ENCODE measurements at places on chromosomes 4 and X.

DNA sequence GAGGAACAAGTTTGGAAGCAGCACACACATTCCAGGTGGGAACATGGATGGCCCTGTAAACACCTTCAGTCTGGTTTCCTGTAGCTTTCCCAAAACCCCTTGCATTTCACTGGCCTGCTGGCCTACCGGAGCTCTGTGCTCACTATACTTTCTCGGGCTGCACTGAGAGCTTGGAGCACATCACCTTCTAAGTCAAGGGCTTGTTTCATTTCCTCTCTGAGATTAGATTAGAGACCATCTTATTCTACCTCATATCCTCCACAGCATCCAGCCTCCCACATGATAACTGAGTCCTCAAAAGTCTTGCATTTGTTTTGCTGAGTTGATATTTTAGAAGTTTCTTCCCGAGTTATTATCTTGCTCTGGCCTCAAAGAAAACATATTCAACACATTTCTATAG is 147.7 kb downstream of the RASL11B start:
- DNase-seq = no peak

DNA sequence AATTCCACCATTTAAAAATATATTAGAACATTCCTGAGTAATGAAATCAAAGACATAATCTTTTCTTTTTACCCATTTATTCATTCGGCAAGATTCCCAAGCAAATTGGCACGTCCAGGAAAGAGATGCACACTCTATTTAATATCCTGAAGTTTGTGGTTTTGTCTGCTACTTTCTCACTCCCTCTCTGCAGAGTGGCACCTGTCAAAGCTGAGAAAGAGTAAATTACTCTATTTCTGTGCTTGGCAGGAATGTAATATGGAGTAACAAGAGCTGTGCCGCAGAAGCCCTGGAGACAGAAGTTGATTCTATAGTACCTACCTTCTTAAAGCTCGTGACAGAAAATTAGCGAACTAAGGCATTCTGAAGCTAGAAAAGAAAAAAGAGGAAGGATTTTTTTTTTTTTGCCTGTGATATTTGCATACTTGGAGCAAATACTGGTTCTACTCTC is 5.5 kb downstream of the GSTCD start:
- DNase-seq = peak; percentile 49

GRCh38 chr4:64158648-64159326 is 250.5 kb downstream of the TECRL start:
- DNase-seq = peak; percentile 8

DNA sequence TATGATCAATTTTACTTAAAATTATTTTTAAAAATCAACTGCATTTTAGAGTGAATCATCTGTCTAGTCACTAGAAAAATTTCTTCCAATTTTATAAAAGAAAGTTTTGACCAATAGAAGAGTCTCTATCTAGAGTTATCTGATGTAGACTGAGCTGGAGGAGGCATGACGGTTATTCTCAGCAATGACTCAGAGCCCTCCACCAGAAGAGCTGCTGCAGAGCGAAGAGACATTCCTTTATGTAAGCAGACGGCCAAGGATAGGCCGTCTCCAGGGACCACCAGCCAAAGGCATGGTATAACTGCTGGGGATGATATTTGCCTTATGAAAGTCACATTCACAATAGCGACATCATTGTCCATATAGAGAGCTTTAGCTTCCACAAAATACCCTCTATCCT is 23.0 kb downstream of the LDB2 start:
- DNase-seq = no peak

GRCh38 chr4:6749340-6750171 is 33.0 kb upstream of the KIAA0232 start:
- DNase-seq = no peak

DNA sequence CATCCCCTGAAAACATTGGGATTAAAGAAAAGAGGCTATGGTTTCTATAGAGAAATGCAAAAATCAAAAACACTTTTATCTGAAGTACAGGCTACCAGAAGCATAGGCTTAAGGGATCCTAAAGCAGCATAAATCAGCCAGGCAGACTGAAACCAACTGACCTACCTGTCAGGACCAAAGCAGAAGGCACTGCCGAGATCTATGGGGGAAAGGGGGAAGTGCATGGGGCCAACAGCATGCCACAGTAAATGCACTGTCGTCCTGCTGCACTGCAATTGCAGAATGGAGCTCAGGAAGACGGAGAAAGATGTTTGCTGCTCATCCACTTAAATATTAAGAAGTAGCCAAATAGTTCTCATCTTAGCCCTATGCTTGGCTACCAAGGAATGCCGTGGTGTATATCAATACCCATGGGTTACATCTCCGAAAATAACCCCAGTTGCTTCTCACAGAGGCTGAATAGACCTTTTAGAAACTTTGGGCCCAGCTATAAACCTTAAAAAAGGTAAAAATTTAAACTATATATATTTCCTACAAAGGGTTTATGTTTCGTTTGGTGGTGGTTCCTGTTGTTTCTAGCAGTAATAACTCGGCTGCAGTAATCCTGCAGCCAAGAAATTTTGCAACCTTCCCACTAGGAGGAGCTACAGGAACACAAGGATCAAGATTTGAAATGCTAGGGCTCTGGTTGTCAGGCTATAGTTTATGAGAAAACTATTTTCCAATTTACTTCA is 312.2 kb upstream of the DIAPH2 start:
- DNase-seq = peak; percentile 15

DNA sequence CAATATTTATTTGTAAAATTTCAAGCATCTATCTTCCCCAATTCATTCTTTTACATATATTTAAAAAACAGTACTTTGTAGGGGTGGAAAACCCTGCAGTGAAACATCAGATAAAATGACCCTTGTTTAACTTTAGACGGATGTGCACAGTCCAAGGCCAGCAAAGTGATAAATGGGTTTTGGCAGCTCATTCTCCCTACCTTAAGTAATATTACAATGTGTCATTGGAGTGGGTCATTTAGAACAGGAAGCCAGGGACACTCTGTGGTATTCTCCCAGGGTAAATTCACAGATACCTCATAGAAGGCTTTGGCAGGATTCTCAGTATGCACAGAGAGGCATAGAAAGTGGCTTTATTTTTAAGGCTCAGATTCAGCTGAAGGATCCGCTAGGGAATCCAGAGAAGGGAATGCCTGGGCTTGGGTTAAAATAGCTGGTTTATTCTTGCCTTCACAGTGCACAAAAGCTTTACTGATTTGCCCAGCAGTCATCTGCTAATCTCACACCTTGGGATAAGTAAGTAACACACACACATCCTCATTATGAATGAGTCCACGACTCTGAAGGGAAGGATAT is 206.7 kb downstream of the RASL11B start:
- no peak for DNase-seq

GRCh38 chrX:119045884-119046283 is 26.9 kb upstream of the CT47C1 start:
- no peak for DNase-seq

GRCh38 chr4:76658231-76659102 is 223.4 kb downstream of the SHROOM3 start:
- no peak for DNase-seq

- no peak for DNase-seq
Observed at GRCh38 chr4:52889778-52890520, 27.8 kb downstream of the RASL11B start.

DNA sequence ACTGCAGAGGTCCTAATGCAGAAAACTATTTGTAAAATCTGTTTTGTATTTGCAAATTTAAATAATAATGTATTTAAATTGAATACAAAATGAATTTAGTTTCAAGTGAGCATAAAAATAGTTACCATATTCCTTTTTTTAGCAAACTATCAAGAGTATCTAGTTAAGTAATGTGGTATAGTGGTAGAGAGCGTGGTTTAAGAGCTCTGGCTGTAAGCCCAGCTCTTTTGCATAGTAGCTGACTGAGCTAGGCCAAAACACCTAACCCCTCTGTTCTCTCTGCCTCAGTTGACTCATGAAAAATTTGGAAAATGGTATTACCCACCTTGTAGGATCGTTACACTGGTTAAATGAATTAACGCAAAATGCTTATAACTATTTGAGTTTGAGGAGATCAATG is 18.1 kb upstream of the ADAD1 start:
- DNase-seq = no peak

DNA sequence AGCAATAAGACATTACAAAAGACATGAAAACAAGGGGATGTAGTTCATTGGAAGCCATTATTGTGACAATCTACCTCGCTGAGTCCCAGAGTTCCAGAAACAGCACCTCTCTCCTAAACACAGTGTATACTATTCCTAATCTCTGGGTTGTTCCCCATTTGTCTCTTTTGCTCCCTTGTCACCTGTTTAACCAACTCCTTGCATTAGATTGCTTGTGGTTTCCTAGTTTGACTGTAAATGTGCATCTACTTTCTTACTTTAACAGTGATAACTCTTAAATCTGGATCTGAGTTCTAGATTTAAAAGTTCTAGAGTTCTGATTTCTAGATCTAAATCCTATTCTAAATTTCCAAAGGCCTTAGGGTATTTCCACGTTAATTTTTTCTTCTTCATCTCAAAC is 71.6 kb upstream of the TET2 start:
- no peak for DNase-seq

- DNase-seq = no peak
Observed at GRCh38 chr4:16224264-16225166, 1.8 kb downstream of the TAPT1 start.

- peak; percentile 21 for DNase-seq
Observed at GRCh38 chr4:124631760-124632159, 80.8 kb downstream of the ANKRD50 start.

DNA sequence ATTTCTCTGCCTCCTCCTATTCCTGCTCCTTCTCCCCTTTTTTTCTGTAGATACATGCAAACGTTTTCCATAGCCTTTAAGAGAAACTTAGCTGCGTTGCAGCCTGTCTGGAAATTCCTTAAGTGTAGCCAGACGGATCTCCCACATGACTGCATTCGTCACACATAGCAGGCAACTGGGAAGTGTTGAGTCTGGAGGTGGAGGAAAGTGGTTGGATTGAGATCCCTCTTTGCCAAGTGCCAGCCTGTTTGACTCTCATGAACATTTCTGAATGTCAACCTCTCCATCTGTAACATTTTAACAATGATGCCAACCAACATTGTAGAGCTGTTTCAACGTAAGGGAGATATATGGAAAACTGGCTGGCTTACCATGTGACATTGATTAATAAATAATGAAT is 45.1 kb upstream of the FAM9A start:
- DNase-seq = no peak

GRCh38 chrX:17633546-17633945 is 103.7 kb upstream of the SCML1 start:
- DNase-seq = no peak

DNA sequence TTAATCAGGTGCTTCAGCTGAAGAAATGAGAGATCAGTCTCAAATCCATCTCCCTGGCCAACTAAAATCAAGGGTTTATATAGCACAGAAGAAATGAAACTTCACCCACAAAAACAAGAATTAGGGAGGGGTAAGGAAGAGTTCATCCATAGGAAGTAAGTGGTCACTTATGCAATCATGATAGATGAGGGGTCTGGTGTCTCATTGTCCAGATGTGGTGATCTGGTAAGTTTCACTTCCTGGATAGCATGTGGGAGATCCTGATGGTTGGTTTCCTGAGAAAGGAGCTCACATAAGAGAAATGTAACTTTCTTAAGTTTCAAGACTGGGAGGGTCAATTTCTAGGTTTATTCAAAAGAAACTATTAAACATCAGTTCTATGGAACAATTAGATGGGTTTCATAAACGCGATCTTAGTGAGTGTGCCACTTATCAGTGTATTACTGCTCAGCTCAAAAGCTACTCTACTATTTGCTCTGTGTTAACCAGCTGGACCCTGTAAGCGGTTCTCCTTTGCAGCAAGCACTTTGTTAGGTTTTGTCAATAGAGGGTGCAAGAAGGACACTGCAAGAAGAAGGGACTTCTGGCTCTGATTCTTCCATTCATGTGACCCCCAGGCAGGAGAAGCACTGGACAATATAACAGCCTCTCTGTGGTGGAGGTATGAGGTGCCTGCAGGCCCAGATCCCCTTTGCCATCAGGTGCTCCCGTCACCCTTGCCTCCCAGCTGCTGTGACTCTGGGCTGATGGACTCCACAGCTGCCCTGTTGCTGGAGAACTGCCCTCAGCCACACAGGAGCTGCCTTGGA is 35.4 kb upstream of the HPSE start:
- peak; percentile 81 for DNase-seq

GRCh38 chr4:35965300-35965699 is 279.0 kb downstream of the ARAP2 start:
- no peak for DNase-seq

DNA sequence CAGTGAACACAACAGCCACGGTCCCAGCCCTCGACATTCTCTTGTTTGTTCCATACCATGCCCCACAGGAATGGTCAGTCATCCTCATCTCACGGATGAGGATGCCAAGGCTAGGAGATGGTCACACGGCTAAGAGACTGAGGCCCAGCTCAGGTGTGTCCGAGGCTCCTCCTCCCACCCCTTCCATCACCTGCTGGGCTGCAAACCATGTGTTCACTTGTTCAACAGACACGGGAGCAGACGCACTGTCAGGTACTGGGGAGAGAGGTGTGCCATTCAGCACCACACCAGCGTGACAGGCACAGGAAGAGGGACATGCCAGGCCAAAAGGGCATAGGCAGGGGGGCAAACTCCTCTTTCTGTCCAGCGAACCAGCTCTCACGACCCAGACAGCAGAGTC is 45.9 kb downstream of the ABLIM2 start:
- no peak for DNase-seq

- no peak for DNase-seq
Observed at GRCh38 chr4:10237131-10237530, 120.5 kb upstream of the WDR1 start.

DNA sequence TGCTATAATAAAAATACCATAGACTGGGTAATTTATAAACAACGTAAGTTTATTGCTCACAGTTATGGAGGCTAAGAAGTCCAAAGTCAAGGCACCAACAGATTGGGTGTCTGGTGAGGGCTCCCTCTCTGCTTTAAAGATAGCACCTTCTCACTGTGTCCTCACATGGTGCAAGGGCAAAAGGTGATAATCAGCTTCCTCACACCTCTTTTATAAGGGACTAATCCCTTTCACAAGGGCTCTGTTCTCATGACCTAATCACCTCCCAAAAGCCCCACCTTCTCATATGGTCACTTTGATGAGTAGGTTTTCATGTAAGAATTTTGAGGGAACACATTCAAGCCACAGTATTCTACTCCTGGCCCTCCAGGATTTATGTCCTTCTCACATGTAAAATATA is 641.7 kb upstream of the ATOH1 start:
- DNase-seq = no peak

- no peak for DNase-seq
Observed at GRCh38 chr4:148573296-148573695, 131.1 kb upstream of the NR3C2 start.

DNA sequence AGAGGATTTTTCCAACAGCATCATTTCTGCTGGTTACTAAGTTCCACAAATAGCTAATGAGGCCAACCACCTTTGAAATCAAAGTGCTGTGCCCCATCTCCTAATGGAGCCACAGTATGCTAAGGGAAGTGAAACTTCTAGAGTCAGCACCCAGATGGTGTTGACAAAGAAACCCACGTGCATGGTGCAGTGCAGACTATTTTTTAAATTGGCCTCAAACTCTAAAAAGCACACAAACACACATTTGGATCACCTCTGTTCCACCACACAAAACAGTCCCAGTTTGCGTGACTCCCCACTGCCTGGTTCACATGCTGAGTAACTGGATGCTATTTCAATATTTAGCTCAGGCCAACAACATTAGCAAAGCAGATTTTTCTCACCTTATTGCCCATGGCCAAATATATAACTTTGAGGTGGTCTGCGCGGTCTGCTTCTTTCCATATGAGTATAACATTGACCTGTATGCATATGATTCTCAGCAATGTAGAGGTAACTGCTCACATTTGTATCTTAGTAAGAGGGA is 69.9 kb downstream of the AMELX start:
- DNase-seq = peak; percentile 64

GRCh38 chr4:107348188-107349050 is 312.3 kb upstream of the DKK2 start:
- no peak for DNase-seq
